ENCODE measurements at places on chromosomes 5 and 9. TPM values are rescaled to one million over a fixed set of nuclear protein-coding genes. Genes with fewer than 3 reads are reported as not detected.

Gene ALG2
- polyA plus RNA-seq = 39.1 TPM

Gene PCDHGB1
- 0.14 TPM for polyA plus RNA-seq

Gene OR13C2
- polyA plus RNA-seq = not detected

Gene ACOT12
- polyA plus RNA-seq = not detected

Gene AJM1
- 0.40 TPM for polyA plus RNA-seq

Gene FBXL7
- 0.01 TPM for polyA plus RNA-seq

Gene EDIL3
- 0.14 TPM for polyA plus RNA-seq

Gene CCNI2
- 0.09 TPM for polyA plus RNA-seq

Gene DDX4
- not detected for polyA plus RNA-seq

Gene DOCK8
- polyA plus RNA-seq = 0.83 TPM

Gene CA9
- polyA plus RNA-seq = 37.7 TPM

Gene TEK
- polyA plus RNA-seq = 0.02 TPM

Gene INSL4
- not detected for polyA plus RNA-seq

Gene DMRT3
- polyA plus RNA-seq = not detected

Gene PCDHGB5
- 8.6 TPM for polyA plus RNA-seq

Gene SOWAHA
- polyA plus RNA-seq = 0.07 TPM

Gene CBY3
- not detected for polyA plus RNA-seq

Gene RORB
- 0.05 TPM for polyA plus RNA-seq

Gene MGAT4B
- 157 TPM for polyA plus RNA-seq

Gene PCDHGA5
- 0.23 TPM for polyA plus RNA-seq

Gene DEPDC1B
- polyA plus RNA-seq = 19.6 TPM

Gene TBCA
- polyA plus RNA-seq = 138 TPM

Gene OR1J1
- not detected for polyA plus RNA-seq

Gene IFNA21
- not detected for polyA plus RNA-seq

Gene SNCAIP
- not detected for polyA plus RNA-seq

Gene TCERG1
- polyA plus RNA-seq = 54.0 TPM

Gene CPLANE1
- 4.6 TPM for polyA plus RNA-seq

Gene DIRAS2
- not detected for polyA plus RNA-seq

Gene TMEM174
- polyA plus RNA-seq = not detected

Gene GPR151
- not detected for polyA plus RNA-seq

Gene MUSK
- not detected for polyA plus RNA-seq

Gene IFNA13
- polyA plus RNA-seq = not detected

Gene CCDC69
- polyA plus RNA-seq = 2.2 TPM

Gene AGXT2
- not detected for polyA plus RNA-seq

Gene SEMA6A
- polyA plus RNA-seq = 0.53 TPM

Gene CENPH
- 12.6 TPM for polyA plus RNA-seq

Gene PCDHA11
- polyA plus RNA-seq = 1.2 TPM

Gene ANKRD34B
- polyA plus RNA-seq = not detected

Gene PLAC8L1
- polyA plus RNA-seq = 0.11 TPM

Gene SVEP1
- polyA plus RNA-seq = 1.2 TPM

Gene LCNL1
- polyA plus RNA-seq = not detected

Gene KYAT1
- 13.5 TPM for polyA plus RNA-seq

Gene HEMGN
- polyA plus RNA-seq = not detected

Gene FCN1
- not detected for polyA plus RNA-seq

Gene PTPRD
- polyA plus RNA-seq = 0.09 TPM

Gene CTXN3
- not detected for polyA plus RNA-seq

Gene FOXE1
- 0.11 TPM for polyA plus RNA-seq

Gene ARHGEF28
- polyA plus RNA-seq = 7.5 TPM

Gene NRARP
- 0.37 TPM for polyA plus RNA-seq

Gene SLC27A6
- polyA plus RNA-seq = 2.5 TPM

Gene BOD1
- polyA plus RNA-seq = 41.4 TPM

Gene PCDHGC3
- 48.6 TPM for polyA plus RNA-seq

All from mammary epithelial cell (primary cell).